ENCODE measurements at places on chromosomes 6 and 20.
A peak's percentile ranks its signal among the peaks of the same experiment; 100 is the strongest.

DNA sequence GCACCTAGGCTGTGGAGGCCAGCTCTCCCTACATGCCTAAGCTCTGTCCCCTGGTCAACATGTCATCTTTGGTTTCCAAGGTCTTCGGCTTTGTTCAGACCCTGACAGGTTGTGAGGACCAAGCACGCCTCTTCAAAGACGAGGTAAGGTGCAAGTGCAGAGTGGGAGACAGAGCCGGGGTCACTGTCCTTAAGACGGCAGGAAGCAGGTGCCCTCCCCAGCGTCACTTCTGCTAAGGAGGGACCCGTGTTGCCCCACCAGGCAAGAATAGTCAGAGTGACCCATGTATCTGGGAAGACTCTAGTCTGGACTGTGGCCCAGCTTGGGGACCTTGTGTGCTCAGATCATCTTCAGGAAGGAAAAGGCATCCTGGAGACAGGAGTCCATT lies 18.2 kb upstream of the SGK2 start:
- DNase-seq = no peak

DNA sequence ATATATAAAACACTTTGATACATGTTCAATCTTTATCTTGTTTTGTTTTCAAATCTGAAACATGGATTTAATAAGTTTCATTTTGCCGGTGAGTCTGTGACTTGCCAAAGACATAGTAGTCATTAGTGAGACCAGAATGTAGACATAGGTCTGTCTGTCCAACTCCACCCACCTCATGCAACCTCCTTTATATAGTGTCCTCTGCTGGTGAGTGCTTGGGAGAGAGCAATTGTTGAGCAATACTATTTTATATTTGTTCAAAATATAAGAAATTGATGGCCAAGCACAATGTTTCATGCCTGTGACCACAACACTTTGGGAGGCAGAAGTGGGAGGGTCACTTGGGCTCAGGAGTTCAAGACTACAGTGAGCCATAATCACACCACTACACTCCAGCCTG lies 10.8 kb upstream of the LY86 start:
- DNase-seq = no peak

- DNase-seq = no peak
Measured at GRCh38 chr6:128515550-128516513, 4.6 kb downstream of the PTPRK start.

- no peak for DNase-seq
Measured at GRCh38 chr6:25499615-25500235, 152.3 kb upstream of the SCGN start.

DNA sequence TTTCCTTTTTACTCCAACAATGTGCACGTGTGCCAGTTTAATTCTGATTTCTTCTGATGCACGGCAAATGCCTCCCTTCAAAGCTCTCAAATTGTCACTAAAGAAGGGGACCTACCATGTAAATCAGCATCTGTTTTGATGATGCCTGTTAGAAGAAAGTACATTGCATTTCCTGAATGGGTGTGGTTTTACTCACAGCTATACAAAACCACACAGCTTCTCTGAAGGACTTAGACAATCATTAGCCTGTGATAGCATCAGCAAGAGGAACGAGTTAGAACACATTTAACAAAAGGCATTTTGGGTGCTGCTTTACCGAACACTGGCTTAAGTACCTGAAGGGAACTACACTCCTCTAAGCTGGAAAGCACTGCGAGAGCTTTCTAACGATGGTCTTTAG lies 109.4 kb downstream of the ATXN1 start:
- DNase-seq = no peak

GRCh38 chr6:111231090-111231459 lies 143.8 kb downstream of the SLC16A10 start:
- DNase-seq = no peak

GRCh38 chr6:124066946-124067552 lies 263.4 kb downstream of the NKAIN2 start:
- DNase-seq = no peak

- DNase-seq = no peak
Measured at GRCh38 chr6:158938811-158939254, 61.2 kb downstream of the RSPH3 start.

DNA sequence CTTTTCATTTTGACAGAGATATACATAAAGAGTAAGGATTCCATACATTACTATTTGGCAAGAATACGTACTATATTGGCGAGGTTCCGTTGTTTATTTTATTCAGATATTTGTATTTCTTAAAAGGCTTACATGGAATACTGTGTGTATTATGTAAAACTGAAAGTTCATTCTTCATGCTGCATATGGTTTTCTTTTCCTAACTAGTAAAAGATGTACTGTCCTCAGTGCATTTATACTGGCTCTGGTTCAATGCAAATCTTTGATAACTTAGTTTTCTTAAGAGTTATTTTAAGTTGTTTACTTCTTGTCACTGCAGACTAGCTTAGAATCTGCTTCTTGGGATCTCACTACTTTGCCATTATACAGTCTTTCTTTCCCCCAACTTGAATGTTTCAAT lies 42.0 kb downstream of the ADGRB3 start:
- DNase-seq = no peak

DNA sequence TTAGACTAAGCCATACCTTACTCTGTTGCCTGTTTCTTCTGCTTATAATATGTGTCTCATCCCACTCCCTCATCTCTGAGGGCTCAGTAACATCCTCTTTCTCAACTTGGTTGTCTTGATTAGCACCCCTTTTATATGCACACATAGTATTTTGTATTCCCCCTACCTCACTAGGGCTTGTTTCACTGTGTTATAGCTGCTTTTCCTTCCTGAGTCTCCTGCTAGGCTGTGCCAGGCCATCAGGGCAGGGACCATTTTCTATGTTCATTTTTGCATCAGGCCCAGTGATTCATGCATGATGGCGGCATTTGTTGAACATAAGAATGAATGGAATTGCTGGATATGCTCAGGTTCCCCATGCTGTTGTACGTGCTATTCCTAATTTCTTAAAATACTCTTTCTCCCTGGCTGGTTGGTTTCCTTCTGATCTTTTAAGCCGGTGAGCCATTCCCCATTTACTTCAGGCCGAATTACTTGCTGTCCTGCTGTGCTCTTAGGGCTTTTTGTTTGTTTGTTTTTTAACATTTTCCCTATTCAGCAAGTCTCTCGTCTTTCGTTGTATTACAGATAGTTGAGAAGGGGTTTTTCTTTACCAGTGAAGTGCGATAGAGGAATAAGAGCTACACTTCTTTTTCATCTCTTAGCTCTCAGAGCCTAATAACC lies 183.2 kb downstream of the CARMIL1 start:
- DNase-seq = no peak

GRCh38 chr6:43616725-43617472 lies 12.2 kb downstream of the GTPBP2 start:
- no peak for DNase-seq

DNA sequence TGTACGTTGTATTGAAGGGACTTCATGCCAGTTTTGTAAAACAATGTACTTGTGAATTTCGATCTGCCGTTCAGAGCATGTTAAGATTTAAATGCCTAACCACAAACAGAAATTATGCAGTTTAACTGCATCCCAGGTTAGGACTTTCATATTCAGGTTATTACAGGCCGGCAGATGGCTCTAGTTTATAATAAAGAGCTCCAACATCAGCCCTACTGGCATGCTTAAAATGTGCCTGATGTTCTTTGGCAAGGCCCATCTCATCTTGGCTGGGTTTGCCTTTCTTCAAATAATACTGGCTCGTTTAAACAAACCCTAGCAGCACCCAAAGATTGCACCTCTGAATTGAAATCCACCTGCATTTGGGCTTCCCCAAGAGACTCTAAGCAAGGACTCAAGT lies 169.3 kb upstream of the RIN2 start:
- DNase-seq = peak; percentile 16

DNA sequence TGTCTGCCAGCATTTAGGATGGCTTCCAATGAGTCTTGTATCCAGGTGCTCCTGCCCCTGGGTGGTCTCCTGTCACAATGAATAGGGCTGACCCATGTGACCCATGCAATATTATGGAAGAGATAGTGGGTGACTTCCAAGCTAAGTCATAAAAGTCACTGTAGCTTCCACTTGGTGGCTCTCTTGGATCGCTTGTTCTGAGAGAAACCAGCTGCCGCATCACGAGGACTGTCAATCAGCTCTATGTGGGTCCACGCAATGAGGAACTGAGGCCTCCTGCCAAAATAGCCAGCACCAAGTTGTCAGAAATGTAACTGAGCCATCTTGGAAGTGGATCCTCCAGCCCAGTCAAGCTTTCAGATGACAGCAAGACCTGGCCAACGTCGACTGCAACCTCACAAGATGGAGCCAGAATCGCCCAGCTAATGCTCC lies 14.9 kb upstream of the MATN4 start:
- DNase-seq = peak; percentile 86

DNA sequence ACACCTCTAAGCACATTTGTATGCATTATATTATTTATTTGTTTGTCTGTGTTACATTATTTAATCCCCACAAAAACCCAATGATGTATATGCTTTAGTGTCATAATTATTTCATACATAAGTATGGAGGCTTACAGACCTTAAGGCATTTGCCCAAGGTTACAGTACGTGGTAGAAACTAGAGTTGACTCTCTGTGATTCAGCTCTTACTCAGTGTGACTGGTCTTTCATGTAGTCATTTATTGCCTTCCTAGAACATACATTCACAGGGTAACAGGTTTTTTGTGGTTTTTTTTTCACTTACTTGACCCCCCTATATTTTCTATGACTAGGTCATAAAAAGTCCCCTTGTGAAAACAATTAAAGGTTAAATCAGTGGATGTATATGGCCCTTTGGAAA lies 566.8 kb downstream of the TFAP2A start:
- DNase-seq = no peak

- peak; percentile 40 for DNase-seq
Measured at GRCh38 chr6:7219310-7219709, 93.7 kb downstream of the SSR1 start.

GRCh38 chr6:7914991-7915789 lies 4.6 kb upstream of the TXNDC5 start:
- DNase-seq = no peak

DNA sequence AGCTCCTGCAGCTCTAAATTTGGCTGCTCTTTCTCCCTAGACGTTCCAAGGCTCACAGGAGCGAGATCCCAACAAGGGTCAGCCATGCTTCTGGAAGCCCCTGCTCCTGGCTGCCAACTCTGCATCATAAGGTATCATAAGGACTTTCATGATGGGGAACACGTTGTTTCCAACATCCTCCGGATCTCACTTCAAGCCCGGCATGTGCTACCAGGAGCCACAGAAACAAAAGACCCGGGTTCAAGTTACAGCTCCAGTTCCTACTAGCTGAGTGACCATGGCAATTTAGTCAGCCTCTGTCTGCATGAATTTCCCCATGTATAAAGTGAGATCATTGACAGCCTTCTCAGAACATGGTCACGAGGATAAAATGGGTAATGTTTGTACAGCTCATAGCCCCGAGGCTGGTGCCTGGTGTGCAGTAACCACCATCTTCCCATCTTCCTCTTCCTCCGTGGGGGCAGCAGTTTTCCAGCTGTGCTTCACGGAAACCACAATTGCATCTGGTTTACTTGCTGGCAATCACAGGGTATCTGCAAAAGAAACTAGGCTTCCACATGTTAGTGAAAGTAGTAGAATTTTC lies 209.0 kb upstream of the ECI2 start:
- no peak for DNase-seq

DNA sequence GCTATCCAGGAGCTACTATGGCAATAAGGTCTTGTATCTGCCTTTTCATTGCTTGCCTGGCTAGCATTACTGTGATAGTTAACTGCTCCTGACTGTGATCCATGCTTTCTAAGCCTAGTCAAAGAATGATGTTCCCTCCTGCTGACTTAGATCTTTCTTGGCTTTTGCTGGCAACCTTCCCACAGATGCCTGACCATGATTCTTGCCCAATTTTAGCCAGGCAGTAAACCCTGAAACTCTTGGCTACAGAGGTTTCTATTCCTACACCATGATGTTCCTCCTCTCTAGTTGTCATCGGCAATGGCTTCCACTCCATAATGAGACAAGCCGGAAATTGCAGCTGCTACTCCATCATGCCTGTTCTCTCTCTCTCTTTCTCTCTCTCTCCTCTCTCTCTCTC lies 238.1 kb downstream of the HAO1 start:
- DNase-seq = no peak

- DNase-seq = peak; percentile 22
Measured at GRCh38 chr6:169420912-169421543, 167.4 kb upstream of the THBS2 start.

DNA sequence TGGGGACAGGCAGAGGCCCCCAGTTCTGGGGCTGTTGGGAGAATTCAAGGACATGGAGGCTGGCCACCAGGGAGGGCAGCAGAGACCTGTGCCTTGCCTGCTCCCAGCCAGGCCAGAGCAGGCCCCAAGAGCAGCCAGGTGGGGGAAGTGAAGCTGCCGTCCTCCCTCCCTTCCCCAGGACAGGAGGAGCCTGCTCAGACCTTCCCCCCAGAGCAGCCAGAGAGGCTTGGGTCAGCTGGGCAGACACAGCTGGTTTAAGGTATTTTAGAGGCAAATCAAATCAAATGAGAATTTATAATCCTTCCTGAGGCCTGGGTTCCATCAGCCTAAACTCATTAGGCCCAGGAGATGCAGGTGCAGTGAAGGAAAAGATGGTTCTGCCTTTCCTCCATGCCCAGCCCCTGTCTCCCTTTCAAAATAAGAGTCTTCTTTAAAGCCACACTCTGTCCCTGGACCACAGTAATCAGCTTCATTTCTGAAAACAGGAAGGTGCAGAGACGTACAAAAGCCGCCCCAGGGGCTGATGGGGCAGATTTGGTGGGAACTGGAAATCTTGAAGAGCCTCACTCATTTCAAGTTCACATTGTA lies 21.7 kb downstream of the BMP7 start:
- no peak for DNase-seq
